ENCODE measurements at places on chromosomes 3 and 15.

GRCh38 chr3:50550079-50550736 lies 17.3 kb downstream of the C3orf18 start:
- peak; percentile 30 for DNase-seq

GRCh38 chr15:30956216-30957124 lies 35.0 kb downstream of the MTMR10 start:
- no peak for DNase-seq

- no peak for DNase-seq
These were observed 202.4 kb upstream of the GADL1 start for GRCh38 chr3:31096661-31097395.

DNA sequence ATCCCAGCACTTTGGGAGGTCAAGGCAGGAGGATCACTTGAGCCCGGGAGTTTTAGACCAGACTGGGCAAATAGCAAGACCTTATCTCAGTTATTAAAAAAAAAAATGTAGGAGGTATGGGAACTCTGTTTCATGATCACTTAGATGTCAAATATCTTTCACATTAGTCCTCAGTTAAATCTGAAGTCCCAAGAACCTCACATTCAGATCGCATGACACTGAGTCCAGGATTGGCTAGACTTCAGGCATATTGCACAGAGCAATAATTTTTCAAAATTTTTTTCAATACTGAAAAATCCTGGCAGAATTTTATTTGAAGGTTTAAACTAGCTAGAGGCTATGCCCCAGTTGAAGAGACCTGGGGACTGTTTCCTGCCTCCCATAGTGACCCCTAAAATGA lies 56.3 kb upstream of the ZNF148 start:
- no peak for DNase-seq

DNA sequence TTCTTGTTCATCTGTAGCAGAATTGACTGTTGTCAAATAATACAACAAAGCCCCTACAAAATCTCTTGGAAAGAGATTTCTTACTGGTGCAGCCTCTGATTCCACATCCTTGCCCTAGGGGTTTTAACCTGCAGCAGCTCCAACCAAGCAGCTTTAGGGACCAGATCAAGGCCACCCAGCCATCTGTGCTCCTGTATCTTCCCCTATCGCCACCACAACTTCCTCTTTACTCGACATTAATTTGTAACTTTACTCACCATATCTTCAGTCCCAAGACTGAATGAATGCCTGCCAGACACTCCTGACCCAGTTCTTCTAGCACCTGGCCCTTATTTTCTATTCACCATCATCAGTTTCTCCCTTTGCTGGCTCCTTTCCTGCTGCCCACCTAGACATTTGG lies 156.6 kb upstream of the IL12A start:
- DNase-seq, result no peak

- DNase-seq, result no peak
These were observed 8.8 kb downstream of the ANKUB1 start for GRCh38 chr3:149783576-149783975.

GRCh38 chr3:66140743-66141372 lies 79.9 kb upstream of the SLC25A26 start:
- DNase-seq, result no peak

GRCh38 chr3:14827776-14828175 lies 9.0 kb downstream of the FGD5 start:
- no peak for DNase-seq

- no peak for DNase-seq
These were observed 542 bp downstream of the GABRA5 start for GRCh38 chr15:26867200-26868007.

DNA sequence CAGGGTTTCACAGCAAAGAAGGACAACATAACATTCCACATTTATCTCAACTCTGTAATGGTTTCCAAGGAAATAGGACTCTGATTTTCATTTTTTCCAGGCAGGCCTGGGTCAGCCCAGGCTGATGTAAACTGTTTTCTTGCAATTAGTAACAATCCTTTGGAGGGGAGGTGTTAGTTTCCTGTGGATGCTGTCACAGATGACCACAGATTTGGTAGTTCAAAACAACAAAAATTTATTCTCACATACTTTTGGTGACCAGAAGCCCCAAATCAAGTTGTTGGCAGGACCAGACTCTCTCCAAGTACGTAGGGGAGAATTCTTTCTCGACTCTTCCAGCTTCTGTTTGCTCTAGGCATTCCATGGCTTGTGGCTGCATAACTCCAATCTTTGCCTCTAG lies 88.0 kb downstream of the EDEM1 start:
- no peak for DNase-seq

- DNase-seq, result no peak
These were observed 41.6 kb upstream of the BDH1 start for GRCh38 chr3:197597335-197597734.

GRCh38 chr15:101724675-101725005 lies 367 bp upstream of the TARS3 start:
- no peak for DNase-seq

DNA sequence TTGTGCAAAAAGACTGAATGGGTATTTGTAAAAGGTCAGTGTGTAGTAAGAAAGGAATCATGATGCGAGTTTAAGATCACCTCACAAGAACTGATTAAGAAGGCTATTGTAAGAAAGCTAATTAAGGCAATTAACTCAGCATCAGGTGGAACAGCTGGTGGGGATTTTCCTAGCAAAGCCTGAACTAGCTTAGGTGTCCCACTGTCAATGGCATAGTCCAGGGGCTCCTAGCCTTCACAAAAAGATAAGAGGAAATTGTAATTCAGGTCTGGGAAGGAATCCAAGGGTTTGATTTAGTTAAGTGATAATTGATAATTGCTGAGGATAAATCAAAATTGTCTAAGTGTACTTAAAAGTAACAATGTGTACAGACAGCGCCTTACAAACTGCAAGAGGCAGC lies 901.6 kb downstream of the TUSC7 start:
- no peak for DNase-seq

DNA sequence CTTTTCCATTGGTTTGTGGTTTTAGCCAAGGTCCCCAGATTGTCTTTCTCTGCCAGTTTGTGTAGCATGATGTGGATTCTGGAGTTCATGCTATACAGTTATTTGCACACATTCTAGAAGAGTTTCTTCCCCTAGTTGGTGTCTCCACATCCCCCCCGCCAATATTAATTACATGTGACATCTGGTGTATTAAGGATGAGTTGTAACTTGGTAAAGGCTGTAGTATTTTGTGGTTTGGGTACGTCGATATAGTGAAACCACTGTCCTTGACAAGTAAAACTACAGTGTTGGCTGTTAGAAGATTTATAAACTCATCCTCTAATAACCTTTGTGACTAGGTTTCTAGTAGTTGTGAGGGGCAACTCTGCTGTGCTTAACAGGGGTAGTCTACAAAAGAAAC lies 23.7 kb upstream of the P4HTM start:
- DNase-seq, result no peak

GRCh38 chr3:128556384-128556783 lies 63.4 kb upstream of the GATA2 start:
- DNase-seq, result no peak

GRCh38 chr15:55915221-55915620 lies 78.2 kb downstream of the NEDD4 start:
- no peak for DNase-seq

DNA sequence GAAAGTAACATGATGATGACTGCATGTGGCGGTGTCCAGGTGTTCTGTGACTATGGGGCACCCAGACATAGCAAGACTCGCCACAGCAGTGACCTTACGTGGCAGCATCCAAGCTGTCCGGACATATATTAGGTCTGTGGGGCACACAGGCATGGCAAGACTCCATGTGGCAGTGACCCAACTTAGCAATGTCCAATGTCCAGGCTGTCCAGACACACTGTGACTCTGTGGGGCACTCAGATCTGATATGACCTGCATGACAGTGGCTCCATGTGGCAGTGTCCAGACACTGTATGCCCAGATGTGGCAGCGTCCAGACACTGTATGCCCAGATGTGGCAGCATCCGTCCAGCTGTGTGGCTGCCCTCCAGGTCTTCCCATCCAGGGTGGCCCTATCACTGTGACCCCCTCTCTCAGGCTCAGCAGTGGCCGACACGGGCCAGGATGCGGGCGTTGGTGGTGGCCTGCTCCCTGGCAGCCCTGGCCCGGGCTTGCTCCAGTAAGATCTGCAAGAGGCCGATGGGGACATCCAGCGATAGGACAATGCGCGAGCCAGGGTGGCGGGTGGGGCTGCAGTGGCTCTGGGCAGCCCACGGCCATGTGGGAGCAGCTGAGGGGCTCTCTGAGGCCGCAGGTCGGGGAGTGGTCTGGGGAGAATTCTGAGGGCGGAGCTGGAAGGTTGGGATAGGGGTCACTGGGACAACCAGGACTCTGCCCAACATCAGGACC lies 1.1 kb downstream of the UCN2 start:
- no peak for DNase-seq

DNA sequence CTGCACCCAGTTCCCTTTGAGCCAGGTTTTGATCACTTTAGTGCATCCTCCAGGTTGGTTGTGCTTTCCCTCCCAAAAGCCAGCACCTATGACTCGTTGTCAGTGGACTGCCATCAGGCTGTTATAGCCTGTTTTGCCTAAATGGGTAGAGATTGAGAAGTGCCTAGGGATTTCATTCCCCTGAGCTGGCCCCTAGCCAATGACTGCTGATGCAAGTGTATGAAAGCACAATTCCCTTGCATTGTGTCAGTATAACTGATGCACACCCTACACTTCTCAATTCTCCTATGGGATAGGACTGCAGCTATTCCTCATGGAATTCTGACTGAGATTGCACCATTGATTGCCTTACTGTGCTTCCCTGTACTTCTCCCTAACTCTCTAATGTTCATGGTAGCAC lies 102.1 kb upstream of the ARPP21 start:
- DNase-seq, result no peak

DNA sequence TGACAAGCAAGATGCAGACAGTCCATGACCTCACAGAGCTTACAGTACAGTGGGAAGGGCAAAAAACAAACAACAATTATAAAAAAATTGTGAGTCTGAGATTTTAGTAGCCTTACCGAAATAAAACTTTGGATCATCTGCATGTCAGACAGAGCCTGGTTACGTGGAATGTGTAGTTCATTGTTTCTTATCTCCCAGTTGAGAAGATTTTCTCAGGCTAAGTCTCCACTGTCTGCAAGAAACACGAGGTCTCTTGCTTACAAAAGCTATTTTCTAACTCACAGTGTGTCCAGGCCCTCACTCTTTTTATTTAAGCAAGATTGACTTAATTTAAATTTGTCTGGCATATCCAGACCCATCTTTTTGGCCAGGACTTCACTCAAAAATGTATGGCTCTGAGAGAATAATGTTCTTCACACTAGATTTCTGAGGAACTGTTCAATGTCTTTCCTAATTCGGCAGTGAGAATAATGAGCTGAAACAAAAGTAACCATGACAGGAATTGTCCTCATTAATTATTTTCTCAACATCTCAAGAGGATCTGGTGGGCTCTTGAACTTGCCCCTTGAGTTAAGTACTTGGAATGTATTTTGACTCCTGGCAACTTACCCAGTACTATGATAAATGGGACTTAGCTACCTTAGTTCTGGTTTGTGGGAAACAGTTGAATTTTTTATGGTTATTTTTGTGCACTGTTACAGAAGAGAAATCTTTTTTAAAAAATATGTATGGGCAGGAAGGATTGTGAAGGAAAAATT lies 265.1 kb upstream of the COL8A1 start:
- DNase-seq, result no peak

DNA sequence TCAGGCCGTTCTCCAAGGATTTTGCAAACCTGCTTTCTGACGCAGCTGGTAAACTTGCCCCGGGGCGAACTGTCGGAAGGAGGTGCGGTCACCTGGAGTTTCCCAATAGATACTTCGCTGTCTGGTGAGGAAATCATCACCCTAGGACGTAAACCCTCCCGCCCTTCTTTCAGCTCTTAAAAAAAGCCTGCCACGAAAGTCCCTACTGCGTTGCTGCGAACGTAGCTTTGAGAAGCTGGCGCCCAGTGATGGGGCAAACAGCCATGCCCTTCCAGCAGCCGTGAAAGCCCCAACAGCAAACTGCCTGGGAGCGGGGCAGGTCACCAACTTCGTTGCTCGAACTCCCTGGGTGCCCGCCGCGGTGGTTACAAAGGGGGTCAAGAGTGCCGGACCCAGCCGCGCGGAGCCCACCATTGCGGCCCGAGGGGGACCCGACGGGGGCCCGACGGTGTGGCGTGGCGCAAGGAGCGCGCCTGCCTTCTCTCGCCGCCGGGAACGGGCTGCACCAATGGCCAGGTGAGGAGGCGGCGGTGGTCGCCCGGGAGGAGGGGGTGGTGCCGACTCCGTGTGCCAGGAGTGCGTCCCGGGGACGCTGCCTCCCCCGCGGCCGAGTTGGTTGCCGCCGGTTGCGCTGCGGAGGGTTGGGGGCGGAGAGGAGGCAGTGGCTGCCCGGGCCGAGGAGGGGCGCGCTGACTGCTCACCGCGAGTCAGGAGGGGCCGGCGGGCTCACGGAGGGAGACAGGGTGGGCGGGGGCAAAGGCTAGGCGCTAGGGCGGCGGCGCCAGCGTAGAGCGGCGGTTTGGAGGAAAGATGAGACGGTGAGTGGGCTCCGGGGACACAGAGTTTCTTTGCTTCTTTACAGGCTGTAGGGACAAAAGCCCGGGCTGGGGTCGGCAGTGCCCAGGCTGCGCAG lies at the start of gene PHLDB2:
Gene PHLDB2, plus strand, starts transcription at position 205 of the 913 bp plus-strand sequence. CDS start 24,813 bp downstream, outside the sequence.
- DNase-seq, result peak; percentile 40

- no peak for DNase-seq
These were observed 34.9 kb upstream of the ARL8B start for GRCh38 chr3:5087209-5087608.

DNA sequence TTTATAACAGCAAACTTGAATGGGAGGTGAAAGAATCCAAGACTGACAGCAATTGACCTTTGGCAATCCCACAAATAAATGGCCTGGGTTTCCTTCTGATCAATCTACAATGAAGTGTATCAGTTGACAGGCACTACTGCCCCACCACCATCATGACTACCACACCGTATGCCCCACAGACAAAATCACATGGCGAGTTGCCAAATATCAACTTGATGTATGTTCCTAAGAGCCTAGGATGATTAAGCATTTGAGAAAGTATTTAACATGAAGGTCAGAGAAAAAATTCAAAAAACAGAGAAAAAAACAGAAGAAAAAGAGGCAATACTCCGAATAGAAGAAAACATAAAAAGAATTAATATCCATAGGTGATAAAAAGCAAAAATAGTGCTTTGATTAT lies 215.9 kb upstream of the STAC start:
- DNase-seq, result no peak

DNA sequence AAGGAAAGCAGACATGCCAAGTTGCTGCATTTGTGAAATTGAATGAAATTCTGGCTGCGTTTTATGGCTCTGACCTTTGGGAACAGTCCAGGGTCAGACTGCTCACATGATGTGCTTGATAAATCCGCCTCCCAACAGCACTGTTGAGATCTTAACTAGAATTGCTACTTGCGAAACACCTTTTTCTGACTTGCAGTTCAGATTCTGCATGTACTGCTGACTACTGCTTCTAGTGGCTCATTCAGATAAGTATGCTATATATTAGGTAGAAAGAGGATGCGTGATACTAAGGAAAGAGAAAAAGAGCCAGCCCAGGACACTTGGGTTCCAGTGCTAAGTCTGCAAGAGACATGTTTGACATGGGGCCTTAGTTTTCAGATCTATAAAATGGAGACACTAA lies 129.4 kb downstream of the LPP start:
- no peak for DNase-seq
